ENCODE measurements at places on chromosomes 12 and 14. TPM values are rescaled to one million over a fixed set of nuclear protein-coding genes. Genes with fewer than 3 reads are reported as not detected.

DNA sequence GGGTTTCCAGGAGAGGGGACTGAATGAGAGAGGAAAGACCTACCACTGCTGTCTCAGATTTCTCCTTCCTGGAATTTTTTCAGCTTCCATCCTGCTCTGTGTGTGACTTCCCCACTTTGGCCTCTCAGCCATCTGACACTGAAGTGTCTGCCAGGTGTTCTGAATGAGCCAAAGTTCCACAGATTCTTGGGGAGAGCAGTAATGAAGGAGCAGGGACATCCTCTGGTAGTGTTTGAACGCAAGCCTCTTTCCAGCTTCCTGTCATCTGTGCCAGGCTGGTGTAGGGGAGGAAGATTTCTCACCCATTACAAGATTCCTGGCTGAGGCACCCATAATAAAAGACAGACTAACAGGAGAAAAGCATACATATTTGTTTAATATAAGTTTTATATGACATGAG lies 141.7 kb upstream of the NRXN3 start:
- no peak for DNase-seq

GRCh38 chr14:33331176-33331949 lies 392.7 kb downstream of the NPAS3 start:
- DNase-seq, result no peak

GRCh38 chr14:102207831-102208365 lies 68.2 kb downstream of the WDR20 start:
- no peak for DNase-seq

DNA sequence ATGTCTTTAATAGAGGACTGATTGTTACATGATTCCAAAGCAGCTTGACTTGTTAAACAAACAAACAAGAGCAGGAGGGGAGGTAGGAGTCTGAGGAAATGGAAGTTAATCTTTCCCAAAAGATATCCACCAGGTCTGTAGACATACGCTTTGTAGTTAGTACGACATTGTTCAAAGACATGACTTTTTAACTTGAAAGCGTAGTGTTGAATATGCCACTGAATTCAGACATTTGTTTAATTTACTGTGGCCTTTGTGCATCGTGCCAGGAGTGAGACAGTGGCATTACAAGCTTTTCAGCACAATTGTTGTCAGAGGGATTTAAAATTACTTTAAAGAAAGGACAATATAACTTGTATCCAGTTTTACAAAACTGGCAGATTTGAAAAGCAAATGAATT lies 53.0 kb downstream of the SAV1 start:
- no peak for DNase-seq

- DNase-seq, result no peak
These were observed 2.7 kb downstream of the CDK2 start for GRCh38 chr12:55969356-55969755.

DNA sequence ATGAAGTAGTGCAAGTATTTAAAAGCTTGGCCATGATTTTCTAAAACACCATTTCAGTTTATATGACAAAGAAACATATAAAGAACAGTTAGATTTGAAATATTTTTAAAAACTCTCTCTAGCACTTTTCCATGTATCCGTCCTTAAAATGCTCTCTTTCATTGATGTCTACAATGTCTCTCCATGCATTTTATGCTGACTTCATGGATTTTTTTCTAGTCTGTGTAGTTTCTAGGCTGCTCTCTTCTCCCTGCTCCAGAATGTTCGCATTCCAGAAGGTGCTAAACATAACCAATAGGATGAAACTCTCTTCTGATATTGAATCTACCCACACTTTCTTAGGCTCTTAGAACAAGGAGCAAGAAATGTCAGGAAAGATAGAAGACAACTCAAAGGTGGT lies 124.8 kb downstream of the PLCZ1 start:
- DNase-seq, result no peak

- DNase-seq, result no peak
These were observed 271.8 kb downstream of the TRHDE start for GRCh38 chr12:72543777-72544467.

GRCh38 chr14:75301666-75302325 lies 23.2 kb downstream of the FOS start:
- no peak for DNase-seq

DNA sequence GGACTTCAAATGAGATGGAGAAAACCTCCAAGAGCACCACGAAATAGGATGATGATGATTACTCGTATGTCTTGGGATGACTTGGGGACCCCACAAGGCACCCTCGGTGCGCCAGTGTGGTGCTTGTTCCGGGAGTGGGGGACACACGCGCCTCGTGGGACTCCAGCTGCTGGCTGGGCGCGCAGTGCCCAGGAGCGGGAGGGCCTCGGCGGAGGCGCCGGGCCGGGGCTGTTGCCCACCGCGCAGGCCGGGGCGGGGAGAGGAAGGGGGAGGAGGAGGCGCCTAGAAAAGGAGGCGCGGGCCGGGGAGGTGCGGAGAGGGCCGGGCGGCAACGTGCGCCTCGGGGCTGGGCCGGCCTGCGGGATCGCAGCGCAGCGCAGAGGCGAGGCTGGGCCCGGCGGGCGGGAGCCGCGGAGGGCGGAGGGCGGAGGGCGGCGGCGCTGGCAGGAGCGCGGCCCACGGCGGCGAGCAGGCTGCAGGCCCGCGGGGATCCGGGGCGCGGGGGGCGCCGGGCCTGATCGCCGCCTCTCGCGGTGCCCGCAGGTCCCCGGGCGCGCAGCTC lies at the start of gene RFLNA:
RFLNA (plus strand) TSS at position 314 of the 562 bp plus-strand sequence. CDS start 337 bp downstream, outside the sequence.
- no peak for DNase-seq

DNA sequence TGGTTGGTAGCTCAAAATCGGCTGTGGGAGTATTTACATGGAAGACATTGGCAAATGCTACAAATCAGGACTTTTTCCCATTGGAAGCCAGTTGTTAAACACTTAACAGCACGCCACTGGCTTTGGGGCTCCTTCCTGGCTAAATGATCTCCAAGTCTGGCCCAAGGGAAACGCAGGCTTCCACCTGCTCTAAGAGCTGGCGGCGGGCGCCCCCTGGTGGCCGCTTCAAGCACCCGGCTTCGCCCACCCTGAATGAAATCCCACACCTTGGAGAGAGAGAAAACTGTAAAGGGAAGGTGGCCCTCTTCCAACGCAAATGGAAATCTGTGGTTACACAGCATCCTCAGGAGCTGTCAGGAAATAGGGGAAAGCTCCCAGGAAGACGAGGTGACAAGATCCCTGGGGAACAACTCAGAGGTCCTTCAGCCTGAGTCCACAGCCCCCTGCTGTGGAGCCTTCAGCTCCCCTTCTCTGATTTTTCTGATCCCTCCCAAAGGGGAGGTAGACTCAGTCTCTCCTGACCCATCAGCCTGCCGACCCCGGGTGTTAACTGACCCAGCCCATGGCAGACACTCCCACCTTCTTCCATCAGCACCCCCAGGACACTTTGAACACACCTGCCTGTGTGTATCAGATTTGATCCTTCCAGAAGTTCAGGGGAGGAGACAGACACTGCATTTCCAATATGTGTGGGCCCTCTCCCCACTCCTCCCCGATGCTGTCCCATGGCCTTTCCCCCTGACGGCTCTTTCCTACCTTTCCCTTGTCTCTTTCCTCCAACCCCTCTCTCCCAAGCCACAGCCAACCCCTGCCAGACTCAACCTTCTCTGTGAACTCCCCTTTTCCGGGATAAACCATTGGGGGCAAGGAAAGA lies 15.4 kb downstream of the SELPLG start:
- DNase-seq, result peak; percentile 84

DNA sequence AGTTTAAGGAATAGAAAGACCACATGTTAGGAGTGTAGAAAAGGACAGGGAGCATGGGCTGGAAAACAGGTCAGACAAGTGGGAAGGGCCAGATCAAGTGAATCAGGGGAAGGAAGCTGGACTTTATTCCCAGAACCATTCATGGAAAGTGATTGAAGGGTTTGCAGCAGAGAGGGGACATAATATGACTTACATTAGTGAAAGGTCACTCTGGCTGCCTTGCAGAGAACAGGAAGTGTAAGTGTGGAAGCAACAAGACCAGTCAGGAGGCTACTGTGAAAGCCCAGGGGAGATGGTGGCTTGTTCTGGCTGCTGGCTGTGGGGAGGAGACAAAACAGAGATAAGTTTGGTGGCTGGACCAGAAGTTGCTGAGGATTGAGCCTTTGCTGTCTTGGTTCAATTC lies 69.1 kb downstream of the VCPKMT start:
- no peak for DNase-seq

GRCh38 chr12:105451211-105451610 lies 120.7 kb downstream of the C12orf75 start:
- no peak for DNase-seq

- no peak for DNase-seq
These were observed 72.3 kb downstream of the ACADS start for GRCh38 chr12:120797677-120798642.

GRCh38 chr12:63821781-63822251 lies 22.7 kb upstream of the SRGAP1 start:
- DNase-seq, result peak; percentile 16

DNA sequence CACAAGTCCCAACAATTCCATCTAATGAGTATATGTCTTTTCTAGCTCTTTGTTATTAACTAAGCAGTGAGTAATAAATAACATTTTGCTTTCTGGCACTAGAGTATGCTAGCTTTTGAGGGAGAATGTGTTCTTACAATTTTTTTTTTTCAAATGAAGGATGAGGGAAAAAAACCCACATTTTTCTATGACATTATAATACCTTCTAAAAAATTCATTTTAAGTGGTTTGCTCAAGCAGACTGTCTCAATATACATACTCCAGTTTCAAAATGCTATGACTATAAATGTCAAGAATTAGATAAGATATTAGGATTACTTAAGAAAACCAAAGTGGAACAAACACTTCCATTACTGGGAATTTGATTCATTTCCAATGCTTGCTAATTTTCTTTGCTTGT lies 394.6 kb downstream of the C12orf75 start:
- no peak for DNase-seq

DNA sequence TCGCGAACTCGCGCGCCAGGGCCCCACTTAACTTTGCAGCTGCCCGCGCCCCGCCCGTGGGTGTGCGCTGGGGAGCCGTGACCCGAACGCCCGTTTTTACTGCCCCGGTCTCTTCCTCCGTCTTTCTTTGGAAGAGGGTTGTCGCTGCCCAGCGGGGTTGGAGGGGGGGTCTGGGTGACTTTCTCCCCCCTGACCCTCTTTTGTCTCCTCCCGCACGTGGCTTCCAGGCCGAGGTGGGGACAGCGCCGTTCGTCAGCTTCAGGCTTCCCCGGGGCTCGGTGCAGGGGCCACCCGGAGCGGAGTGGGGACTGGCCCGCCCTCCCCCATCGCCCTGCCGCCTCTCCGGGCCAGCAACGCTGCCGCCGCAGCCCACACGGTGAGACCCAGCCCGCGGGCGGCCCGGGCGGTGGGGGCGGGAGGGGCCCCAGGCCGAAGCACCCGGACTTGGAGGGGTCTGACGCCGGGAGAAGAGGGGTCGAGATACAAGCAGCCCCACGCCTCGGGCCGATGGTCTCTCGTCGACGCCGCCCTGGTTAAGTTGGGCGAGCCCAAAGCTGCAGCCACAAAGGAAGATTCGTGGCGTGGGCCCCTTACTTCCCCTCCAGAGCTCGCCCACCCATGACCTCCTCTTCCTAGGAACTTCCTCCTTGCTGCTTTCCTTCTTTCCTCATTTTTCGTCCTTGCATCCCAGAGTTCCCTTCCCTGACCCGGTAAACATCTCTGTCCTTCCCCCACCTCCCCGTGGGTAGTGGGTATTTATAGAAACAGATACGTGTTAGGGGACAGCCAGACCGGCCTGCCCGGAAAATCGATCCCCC lies 1.2 kb downstream of the DYRK2 start:
- DNase-seq, result peak; percentile 36

TMEM260 gene
- total RNA-seq, result 41.0 TPM

CD4 gene
- 4.3 TPM for total RNA-seq

PTPRB gene
- 75.3 TPM for total RNA-seq

CCDC175 gene
- not detected for total RNA-seq

CIDEB gene
- 4.6 TPM for total RNA-seq

SAMD15 gene
- total RNA-seq, result 6.1 TPM
